Activated naive CD4-positive, alpha-beta T cell treated with Interleukin-2 at 50 U/mL for 16 hours (primary cell): ENCODE measurements at places on chromosomes 3 and 15.

- no peak for DNase-seq
These were observed 45.9 kb upstream of the SLC2A2 start for GRCh38 chr3:171072432-171072831.

- DNase-seq = no peak
These were observed 47.2 kb downstream of the TLNRD1 start for GRCh38 chr15:81047928-81048327.

- no peak for DNase-seq
These were observed 13.8 kb upstream of the NR1I2 start for GRCh38 chr3:119767936-119768601.

DNA sequence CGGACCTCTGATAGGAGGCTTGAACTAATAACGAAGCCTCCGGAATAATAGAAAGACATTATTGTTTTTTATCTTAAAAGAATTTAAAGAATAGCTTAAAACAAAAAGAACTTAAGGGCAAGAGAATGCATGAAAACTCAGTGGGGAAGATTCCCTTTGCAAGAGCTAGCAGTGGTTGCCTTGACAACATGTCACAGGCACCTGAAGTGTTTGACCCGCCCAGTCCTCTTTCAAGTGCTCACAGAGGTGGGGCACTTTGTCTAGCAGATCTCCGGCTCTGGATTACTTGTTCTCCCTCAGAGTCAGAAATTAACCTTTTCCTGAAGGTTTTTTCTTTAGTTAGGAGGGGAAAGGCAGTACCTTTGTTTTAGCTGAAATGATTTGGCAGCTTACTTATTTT, 37.8 kb downstream of the LARS2 start:
- DNase-seq = no peak

DNA sequence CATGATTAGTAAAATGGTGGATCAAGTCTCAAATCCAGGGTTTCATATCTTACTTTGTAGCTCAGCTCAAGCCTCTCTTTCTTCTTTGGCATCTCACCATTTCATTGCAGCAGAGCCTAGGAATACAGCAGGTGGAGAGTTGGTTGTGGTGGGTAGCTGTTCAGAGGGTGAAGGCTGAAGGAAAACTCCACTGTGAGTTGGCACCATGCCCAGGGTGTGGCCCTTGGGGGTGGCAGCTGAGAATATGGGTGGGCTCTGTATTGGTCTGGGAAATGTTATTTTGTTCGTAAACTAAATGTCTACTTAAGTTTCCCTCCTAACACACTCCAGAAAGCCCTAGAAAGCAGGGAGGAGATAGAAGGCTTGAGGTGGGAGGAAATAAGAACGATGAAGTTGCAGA, 1.7 kb upstream of the MAP1A start:
- no peak for DNase-seq

DNA sequence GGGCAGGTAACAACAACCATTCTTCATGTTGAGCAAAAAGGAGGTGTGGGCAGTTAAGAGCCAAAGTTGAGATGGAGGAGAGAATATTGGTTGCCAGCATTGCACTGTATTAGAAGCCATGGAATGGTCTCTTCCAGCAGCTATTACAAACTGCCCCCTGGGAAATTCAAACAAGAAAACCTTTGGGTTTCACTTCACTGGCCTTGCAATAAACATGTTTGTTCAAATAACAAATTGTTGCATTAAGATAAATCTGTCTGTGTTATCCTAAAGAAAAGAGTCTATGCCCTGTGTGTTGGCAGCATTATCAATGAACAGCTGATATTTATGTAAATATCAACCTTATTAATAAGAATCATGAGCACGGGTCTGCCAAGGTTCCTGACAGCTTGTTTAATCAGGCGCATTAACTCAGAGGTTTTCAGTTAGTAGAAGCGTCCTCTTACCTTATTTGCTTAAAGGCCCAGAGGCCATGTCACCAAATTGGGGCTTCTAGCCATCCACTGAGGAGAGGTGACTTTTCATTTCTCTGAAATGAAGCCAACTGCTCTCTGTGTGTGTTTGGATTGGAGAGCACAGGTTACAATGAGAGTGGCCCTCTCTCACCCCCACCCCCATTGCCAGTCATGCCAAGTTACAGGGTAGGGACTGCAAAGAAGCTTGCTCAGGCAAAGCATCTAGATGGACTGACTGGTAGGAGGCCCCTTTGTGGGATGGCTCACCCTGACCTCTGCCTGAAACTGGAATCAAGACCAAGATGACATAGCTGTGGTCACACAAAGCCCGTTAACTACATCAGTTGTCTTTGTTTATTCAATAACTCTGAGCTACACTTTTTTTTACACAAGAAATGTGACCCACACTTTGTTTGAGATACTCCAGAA, 10.5 kb downstream of the FILIP1L start:
- DNase-seq = no peak

DNA sequence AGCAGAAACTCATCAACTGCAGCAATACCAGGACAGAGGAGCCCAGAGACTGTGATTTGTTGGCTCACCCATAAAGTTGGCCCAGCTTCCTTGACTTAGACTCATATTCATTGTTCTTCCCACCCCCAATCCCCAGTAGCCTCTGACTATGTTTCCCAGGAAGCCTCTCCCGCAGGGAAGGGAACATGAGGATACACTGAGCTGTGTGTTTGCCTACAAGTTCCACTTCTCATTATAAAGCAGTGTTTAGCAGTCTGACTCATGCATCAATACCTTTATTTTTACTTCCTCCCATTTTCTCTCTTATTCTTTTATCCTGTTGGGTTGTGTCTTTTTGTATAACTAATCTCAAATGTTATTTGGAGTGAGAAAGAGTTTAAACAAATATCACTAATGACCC, 111.6 kb upstream of the PHLDB2 start:
- no peak for DNase-seq

- no peak for DNase-seq
These were observed 147.0 kb upstream of the NR2F2 start for GRCh38 chr15:96183514-96183850.

GRCh38 chr3:67001086-67001861, 3.2 kb downstream of the KBTBD8 start:
- no peak for DNase-seq
